Right atrium auricular region (tissue), 2 donors: ENCODE measurements at places on chromosomes 2 and 18. TPM values are rescaled to one million over a fixed set of nuclear protein-coding genes. Genes with fewer than 3 reads are reported as not detected.

PID1 gene
- 24.0 TPM for total RNA-seq

CHN1 gene
- 4.1 TPM for total RNA-seq

DNA sequence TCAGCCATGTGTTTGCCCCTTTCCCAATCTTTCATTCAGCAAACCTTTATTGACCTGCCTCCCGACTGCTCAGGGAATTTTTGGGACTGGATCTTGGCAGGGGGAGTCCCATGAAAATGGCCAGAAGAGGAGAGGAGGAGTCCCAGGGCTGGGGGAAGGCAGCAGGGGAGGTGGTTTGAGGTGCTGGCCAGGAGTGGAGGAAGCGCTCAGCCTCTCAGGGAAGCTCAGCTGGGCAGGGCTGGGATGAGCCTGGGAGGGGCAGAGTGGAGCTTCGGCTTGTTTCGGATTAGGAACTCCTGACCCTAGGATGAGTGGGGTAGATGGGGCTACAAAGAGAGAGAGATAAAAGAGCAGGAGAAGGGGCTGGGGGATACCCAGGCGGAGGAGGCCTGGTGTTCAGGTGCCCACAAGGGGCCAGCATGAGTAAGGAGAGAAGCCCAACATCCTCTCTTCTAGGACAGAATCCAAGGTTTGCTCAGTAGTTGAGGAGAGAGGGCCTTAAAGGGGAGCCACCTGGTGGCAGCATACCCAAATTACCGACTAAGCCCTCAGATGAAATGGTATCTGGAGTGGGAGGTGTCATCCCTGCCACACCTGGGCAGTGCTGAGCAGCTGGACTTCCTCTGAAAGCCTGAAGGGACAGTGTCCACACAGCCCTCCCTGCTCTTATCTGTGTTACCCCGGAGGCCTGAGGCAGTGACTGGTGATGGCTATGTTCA lies 91.1 kb downstream of the INHBB start:
- no peak for DNase-seq

GRCh38 chr2:128262315-128263253 lies 56.1 kb downstream of the HS6ST1 start:
- no peak for DNase-seq

DNA sequence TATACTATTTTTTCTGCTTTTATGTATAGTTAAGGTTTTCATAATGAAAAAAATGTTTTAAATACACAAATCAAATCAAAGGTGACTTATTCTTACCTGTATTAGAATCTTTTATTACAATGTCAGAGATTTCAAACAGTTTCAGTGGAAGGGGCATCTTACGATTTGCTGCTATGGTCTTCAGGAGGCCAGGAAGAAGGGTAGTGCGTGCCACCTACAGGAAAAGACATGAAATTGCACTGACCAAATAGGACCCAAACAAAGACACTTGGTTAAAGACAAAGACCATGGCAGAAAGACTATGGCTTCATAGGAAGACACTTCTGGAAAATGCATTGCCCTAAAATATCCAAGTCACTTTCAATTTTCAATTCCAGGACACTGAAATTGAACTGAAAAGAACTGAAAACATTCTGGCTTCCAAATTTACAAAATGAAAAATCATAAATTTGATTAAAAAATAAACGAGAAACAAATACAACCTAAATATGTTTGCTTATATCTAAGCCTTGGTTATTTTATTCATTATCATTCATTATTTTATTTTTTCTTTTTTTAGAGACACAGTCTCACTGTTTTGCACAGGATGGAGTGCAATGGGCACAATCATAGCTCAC lies 42.1 kb downstream of the FARSB start:
- DNase-seq: no peak

DNA sequence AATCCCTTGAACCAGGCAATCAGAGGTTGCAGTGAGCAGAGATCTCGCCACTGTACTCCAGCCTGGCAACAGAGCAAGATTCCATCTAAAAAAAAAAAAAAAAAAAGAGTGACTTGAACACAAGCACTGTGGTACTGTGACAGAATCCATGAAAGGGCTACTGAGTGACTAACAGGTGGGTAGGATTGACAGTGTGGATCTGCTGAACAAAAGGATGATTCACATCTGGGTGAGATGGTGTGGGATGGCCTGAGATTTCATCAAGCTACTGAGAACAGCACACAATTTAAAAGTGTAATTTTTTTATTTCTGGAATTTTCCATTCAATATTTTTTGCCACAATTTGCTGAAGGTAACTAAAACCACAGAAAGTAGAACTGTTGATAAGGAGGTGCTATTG lies 13.3 kb upstream of the SP3 start:
- DNase-seq: no peak

DNA sequence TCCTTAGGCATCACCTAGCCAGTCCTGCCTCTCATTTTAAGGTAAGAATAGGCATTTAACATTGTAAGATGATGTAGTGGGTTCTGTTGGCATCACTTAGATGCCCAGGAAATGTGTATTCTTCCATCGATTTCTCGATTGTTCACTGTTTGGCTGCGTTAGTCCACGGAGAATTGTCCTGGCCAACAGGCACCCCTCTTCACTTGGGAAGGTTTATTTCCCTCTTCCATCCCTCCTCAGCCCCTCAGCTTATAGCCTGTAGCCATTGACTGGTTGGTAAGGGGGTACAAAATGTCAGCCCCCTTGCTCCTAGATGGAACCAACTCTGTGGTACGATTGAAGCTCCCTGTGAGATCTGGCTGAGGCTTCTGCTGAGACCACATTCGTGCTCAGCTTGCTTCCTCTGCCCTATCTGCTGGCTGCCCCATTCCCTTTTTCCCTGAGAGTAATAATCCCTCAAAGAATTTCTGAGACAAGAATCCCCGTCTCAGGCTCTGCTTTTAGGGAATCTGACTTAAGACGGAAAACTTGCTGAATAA lies 43.4 kb downstream of the PLEKHA3 start:
- DNase-seq: no peak

- DNase-seq: no peak
These were observed 637.2 kb upstream of the ZEB2 start for GRCh38 chr2:145157036-145157675.

- DNase-seq: peak; percentile 84
These were observed 18.9 kb downstream of the GNLY start for GRCh38 chr2:85712849-85713612.

GRCh38 chr2:203692031-203692710 lies 14.3 kb upstream of the CD28 start:
- no peak for DNase-seq
